ENCODE measurements at places on chromosomes 1 and 21.

- DNase-seq = no peak
Measured at GRCh38 chr1:19448491-19449439, 36.6 kb downstream of the CAPZB start.

- no peak for DNase-seq
Measured at GRCh38 chr21:19692231-19692630, 1288.6 kb upstream of the TMPRSS15 start.

DNA sequence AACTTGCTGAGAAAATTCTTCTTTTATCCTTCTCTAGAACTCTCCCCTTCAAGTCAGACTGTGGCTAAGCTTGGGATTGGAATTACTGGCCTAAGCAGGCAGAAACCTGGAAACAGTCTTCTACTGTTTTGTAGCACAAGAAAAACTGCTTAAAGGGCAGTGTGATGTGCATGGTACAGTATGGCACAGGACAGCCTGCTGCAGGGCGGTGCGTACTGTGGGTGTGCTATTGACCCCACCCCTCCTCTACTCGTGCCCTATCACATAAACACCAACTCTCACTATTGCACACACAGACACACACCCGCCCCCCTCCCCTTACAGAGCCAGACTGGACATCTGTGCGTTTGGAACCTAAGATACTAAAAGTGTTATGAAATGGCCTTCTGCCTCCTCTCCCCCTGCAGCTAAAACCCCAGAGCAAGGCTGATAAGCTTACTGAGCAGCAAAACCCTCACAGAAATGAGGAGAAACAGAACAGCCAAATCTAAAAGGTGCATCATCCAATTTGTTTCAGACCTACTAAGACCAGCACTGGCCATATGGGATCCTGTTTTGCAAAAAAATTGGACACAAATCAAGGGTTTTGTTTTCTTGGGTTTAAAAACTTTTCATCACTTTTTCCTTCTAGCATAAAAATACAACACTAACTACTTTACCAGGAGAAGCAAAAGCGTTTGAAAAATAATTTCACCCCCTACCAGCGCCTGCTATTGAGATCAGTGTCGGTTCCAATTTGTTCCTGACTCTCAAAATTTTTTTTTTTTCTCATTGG, 355.8 kb upstream of the LYPLAL1 start:
- no peak for DNase-seq

DNA sequence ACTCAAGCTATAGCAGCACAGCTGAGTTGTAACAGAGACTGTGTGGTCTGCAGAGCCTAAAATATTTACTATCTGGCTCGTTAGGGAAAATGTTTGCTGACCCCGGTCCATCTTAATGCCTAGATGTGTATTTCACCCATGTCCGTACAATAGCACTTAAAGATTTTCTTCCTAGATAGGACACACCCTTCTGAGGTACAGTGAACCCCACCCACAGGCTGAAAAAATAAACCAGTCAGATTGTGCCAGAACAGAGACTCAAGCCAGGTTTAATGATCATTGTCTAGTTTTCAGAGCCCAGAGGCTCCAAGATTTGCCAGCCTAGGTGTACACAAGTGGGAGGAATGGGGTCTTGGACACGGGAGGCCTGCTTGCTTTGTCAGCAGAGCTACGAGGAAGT, 5.6 kb downstream of the AMIGO1 start:
- no peak for DNase-seq

- DNase-seq = no peak
Measured at GRCh38 chr1:232944347-232944746, 6.1 kb upstream of the NTPCR start.

- no peak for DNase-seq
Measured at GRCh38 chr1:12339811-12340543, 110.1 kb downstream of the VPS13D start.

GRCh38 chr1:212073490-212073889, 37.9 kb downstream of the DTL start:
- DNase-seq = no peak

DNA sequence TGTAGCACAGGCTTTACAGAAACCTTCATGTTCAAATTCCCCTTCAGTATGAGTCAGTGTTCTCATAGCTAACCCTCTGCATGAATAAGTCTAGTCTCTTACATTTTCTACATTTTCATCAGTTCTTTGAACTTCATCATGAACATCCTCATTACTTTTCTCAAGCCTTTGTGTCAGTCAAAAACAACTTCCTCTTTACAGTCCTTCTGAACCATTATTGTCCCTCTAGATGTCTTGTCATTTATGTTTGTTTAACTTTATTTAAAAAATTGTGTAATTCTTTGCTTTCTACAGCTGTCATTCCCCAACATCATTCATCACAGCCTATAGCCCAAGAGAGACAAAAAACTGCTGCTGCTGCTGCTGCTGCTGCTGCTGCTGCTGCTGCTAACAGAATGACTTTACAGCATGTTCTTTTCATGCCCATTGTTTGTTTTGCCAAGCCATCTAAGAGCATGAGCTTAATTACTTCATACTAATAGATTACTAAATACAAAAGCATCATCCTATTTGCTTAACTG, 133.1 kb downstream of the LRRC40 start:
- no peak for DNase-seq

- no peak for DNase-seq
Measured at GRCh38 chr1:29550119-29550841, 314.0 kb downstream of the PTPRU start.

GRCh38 chr1:32693455-32694174, 9.0 kb downstream of the SYNC start:
- no peak for DNase-seq

DNA sequence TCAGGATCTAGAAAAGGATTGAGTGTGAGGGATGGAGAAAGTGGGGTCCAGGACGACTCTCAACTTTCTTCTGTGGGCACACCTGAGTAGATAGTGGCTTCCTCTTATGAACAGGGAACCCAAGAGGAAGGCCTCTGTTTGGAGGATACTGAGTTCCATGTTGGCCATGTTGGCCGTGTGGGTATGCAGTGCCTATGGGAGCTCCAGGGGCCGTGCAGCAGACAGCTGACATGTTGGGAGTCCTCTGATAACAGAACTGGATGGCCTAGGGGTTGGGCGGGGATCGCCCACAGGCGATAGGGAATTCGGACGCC, 43.0 kb downstream of the TMEM53 start:
- DNase-seq = no peak

DNA sequence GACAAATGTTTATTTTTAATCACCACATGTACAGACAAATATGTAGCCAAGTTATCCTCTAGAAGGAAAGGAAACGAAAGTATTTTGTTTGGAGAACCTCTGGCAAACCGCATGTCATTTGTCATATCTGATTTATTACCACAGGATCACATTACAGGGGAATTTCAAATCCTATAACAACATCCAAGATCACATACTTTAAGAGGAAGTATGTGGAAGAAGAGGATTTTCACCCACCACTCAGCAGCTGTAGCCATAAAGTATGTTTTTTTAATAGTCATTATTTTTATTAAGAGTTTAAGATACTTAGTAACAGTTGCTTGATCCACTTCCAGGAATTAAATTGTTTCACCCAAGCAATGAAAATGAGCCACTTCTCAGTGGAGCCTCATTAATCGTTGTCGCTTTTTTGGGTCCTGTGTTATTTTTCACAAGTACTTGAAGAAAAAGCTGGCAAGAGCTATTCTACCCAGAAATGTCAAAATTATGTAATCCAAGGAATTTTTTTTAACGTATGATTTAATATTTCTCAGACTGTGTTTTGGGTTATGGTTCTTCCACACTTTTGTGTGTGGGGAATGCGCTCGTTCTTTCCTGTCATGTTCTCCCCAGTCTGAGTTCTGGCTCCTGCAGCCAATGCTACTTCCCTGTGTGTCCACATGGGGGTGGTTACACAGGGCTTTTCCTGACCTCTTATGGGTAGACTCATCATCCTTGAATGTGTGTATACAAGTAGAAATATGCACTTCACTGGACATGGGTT, 6.9 kb downstream of the SERTAD4 start:
- DNase-seq = no peak

- DNase-seq = no peak
Measured at GRCh38 chr1:62905309-62905708, 121.4 kb downstream of the ATG4C start.

DNA sequence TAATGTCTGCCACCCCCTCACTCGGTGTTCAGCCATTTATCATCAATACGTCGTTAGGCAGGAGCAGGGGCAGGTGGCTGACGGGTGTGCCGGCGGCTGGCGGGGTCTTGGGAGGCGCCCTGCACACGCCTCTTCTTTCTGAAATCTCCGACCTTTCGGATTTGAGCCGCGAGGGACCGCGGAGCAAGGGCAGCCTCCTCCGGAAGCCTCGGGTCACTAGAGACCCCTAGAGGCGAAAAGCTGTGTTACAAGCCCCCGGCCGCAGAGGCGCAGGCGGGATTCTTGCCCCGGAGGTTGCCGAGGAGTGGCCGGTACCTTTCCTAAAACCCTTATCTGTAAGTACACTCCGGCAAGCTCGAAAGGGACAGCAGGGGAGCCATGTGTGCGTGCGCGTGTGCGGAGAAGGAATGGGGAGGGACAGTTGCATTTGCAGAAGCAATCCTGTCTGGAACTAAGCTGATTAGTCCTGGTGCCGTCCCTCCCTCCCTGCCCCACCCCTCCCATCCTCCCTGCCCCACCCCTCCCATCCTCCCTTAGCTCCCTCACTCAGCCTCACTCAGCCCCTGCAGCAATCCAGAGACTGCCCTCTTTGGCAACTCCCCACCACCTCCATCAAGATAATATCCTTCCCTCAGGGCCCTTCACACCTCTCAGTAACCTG, 11.0 kb downstream of the BRINP2 start:
- no peak for DNase-seq

Measured in activated CD8-positive, alpha-beta memory T cell treated with anti-CD3 and anti-CD28 coated beads for 1 hour (primary cell).